Hindlimb muscle (tissue), 1 donor: ENCODE measurements at places on chromosomes 2 and 18.
A peak's percentile ranks its signal among the peaks of the same experiment; 100 is the strongest.

DNA sequence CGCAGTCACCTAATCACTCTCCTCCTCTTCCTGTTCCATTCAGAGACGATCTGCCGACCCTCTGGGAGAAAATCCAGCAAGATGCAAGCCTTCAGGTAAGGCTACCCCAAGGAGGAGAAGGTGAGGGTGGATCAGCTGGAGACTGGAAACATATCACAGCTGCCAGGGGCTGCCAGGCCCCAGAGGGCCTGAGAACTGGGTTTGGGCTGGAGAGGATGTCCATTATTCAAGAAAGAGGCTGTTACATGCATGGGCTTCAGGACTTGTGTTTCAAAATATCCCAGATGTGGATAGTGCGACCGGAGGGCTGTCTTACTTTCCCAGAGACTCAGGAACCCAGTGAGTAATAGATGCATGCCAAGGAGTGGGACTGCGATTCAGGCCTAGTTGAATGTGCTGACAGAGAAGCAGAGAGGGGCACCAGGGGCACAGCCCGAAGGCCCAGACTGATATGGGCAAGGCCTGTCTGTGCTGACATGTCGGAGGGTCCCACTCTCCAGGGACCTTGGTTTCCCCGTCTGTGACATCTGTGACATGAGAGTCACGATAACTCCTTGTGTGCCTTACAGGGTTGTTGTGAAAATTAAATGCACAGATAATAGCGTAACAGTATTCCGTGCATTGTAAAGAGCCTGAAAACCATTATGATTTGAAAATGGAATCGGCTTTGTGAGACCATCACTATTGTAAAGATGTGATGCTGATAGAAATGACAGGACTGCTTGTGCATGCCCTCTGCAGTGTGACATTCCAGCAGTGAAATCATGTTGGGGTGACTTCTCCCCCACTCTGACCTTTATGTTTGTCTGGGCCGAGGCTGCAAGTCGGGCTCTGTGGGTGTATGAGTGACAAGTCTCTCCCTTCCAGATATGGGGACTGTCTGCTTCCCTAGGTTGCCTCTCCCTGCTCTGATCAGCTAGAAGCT is 510 bp downstream of the IL1RN start:
- no peak for DNase-seq

DNA sequence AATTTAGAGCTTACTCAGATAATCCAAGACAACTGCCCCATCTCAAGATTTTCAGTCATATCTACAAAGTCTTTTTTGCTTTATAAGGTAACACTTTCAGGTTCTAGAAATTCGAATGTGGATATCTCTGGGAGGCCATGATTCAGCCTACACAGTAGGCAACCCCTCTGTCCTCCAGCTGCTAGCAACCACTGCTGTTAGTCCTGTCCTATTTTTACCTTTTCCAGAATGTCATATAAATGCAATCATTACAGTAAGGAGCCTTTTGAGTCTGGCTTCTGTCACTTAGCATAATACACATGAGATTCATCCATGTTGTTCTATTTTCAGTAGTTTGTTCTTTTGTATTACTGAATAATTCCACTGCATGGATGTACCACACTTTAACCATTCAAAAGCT is 28.5 kb upstream of the MARCHF7 start:
- DNase-seq: no peak

- peak; percentile 1 for DNase-seq
These were observed 61.3 kb downstream of the GDF7 start for GRCh38 chr2:20728114-20728758.

DNA sequence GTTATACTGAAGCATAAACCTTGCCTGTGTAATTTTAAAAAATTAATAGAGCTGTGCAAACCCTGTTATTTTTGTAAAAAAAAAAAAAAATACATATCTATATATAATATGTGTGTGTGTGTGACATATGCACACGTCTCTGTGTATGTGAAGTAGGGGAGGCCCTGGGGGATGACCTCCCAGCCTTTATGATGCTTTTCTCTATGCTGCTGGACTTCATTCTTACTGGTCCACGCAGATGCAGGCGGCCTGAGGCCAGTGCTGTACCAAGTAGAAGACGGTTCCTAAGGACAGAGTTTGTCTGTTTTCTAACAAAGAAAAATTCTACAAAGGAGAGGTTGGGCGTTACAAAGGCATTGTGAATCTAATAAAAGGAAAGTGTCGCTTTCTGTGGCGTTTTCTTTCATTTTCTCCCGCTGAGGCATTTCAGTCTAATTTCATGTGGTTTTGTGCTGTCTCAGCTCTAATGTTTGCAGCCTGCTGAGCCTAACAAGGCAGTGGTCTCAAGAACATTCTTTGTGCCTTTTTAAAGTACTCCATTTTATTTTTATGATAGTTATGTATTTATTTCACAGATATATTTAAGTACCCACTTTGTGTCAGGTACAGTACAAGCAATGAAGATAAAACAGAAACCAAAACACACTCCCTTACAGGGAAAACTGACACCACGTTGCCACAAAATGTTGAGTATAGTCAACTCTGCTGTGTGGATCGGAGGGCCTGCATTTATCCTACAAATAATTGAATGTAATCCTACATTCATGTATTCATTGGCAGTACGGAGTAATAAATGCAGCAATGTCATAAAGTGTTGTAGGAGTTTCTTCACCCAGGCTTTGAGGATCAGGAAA is 118.0 kb downstream of the RAB3GAP1 start:
- no peak for DNase-seq

DNA sequence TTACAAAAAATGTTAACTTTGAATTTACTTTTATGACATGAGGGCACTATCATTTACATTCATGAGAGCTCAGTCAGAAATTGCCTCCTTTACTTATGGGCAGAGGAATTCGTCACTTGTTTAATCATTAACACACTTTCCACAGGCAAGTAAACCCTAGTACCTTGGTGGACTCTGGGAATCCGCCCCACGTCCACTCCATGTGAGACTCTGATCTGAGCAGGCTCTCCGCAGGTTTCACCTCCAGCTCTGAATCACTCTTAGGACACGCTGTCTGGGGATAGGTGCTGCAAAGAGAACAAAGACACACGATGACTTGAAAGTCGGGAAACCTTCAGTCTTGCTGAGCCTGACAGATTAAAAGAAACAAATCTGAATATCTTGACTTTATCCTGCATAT is 73.6 kb downstream of the LPIN2 start:
- no peak for DNase-seq

DNA sequence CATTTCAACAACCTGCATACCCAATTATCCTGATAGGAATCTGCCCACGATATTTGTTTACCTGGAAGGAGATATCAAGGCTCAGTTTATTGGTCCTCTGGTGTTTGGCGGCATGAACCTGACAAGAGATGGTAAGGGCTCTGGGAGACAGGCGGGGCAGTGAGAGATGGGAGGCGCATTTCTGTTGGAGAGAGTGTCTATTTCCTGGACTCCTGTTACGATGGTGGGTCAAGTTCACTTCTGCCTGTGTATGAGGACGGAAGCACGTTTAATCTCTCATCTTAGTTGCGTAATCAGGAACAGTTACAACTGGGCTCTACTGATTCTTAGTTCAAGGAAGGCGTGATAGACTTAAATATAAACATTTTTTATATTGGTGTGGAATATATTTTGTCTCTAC is 8.9 kb downstream of the PDCL3 start:
- DNase-seq: no peak

DNA sequence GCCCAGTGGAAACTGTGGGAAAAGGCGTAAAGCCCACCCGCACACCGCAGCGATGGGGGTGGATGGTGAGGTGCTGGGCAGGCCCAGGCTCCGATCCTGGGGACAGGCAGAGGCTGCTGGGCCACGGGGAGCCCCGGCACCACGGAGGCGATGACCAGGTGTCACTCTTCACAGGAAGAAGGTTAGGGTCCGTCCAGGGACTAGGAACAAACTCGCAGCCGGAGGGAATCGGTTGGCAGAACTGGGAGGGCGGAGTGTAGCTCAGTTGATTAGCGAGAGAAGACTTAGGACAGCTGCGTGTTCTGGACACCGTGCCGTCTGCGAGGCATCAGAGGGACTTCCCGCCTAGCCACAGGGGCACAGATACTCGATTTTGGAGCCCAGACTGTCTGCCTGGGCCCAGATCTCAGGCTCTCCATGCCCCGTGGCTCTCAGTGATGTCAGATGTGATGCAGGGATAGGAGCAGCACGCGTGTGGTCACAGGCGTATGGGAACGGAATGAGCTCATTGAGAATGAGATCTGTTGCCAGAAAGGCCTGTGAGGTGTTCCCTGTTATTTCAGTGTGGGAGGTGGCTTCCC is 16.1 kb upstream of the ALLC start:
- no peak for DNase-seq

GRCh38 chr18:41390309-41390708 is 564.7 kb upstream of the PIK3C3 start:
- DNase-seq: no peak

DNA sequence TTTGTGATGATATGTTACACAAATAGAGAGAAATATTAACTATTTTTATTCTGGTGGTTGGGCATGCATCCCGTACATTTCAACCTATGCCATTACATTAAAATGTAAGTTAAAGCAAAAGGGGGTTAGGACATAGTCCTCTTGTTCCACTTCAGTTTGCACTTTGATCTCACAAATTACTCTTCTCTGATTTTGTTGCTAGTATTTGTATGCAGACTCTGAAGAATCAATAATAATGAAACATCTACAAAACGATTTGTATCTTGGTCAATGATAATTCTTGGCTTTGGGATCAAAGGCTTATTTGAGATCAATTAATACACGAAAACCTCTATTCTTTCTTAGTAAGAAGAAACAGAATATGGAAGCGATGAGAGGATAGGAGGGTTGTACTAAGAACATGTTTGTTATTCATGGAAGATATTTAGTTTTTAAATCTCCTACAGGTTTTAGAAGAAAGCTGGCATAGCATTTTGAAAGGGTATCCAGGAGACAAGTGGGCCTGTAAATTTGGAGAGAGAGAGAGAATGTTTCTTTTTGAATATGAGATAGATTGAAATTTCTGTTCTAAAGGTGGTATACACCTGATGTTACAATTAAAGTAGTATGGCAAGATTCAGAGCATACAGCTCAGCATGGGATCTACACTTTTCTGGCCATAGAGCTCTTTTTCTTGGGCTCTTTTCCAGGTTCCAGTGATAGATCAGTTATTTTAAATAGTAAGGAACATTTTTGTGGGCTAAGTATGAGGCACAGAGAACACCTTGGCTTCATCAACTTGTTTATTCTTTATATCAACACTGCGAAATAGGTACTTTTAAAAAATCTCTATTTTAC is 347.9 kb downstream of the PTPRM start:
- DNase-seq: no peak

- no peak for DNase-seq
These were observed 5.1 kb downstream of the ACTR1B start for GRCh38 chr2:97658691-97659157.

GRCh38 chr2:42846026-42846425 is 53.6 kb upstream of the HAAO start:
- DNase-seq: no peak

- DNase-seq: no peak
These were observed 1334.0 kb upstream of the NRXN1 start for GRCh38 chr2:52365946-52366345.

DNA sequence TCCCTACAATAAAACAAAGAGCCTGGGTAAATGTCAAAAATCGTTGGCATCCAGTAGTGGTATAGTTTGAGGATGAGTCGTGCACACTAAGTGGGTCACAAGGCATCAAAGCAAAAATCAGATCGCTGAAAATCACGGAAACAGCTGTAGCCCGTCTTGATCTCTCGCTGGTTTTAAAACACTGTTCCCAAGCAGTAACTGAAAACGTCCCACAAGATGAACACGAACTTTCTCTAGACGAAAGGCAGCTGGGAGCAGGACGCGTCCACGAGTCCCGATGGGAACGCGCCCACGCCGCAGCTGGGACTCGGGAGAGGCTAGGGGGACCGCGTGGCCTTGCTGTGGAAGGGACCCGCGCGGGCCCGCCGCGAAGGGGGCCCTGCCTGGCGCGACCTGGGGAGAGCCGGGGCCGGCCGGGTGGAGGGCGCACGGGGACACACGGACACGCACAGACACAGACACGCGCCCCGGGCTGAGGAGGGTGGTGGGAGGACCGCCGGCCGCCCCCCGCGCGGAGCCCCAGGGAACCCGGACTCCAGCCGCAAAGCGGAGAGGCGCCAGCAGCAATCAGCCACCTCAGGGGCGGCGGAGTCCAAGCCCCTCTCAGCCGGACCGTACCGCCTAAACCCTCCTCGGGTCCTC is 651 bp downstream of the STK17B start:
- peak; percentile 54 for DNase-seq

DNA sequence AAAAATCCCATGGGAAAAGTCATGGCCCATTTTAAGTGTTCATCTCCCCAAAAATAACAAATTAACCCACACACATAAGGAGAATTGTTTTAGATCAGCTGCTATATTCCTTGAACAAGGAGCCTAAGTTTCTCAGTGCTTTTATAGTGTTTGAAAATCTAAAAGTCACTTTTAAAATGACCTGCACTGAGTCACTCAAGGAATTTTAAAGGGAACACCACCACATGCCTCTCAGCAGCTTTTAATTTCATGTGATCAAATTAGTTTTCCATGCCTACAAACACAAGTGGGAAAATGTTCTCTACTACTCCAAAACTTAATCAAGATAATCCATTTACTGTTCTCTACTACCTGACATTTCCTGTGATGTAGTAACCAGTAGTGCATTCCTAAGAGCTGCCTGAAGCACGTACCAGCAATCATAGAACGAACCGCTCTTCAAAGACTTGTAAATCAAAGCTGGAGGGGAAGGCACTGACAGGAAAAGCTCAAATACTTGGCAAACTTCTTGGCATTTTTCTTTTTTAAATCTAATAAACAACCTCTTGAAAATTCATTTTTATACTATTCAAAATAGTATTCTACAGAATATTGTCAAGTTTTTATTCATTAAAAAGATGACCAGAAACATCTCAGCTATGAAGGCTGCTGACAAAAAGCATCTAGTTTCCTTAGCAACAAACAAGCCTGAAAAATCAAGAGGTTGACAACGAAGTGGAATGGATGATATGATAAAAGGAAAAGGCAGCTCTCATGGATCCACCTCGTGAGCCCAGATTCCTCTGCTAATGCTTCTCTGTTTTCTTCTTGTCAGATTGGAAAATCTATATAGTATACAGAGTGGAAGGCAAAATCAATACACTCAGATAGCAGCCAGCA is 37.2 kb downstream of the LRPPRC start:
- DNase-seq: no peak

GRCh38 chr2:55033076-55033742 is 17.0 kb downstream of the RTN4 start:
- no peak for DNase-seq

DNA sequence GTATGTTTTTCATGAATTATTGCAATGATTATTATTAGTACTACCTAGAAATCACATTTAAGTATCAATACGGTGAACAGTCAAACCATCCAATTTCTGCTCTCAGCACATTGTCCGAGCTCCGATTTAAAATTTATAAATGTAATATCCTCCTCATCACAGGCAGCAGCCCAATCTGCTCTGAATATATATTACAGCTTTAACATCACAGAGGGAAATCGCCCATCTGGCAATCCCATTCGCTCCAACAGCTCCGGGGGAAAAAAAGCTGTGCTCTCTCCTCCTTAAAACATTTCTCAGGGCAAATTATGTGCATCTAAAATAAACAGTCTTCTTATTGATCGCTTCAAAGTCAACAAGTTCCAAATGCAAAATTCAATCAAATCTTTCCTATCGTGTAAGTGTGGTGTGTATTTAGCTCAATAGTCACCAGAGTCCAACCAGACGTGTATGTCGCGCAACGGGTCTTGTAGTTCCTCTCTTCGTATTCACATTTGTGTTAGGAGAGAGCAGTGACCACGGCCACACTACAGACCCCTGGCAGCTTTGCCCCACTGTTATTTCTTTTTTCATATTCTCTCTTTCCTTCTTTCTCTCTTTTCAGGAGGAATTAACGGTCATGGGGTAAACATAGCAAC is 2.4 kb downstream of the FIGN start:
- no peak for DNase-seq
